ENCODE measurements at places on chromosomes 12 and 14.
A peak's percentile ranks its signal among the peaks of the same experiment; 100 is the strongest.

- no peak for DNase-seq
Measured at GRCh38 chr14:89720076-89720687, 234.3 kb downstream of the EFCAB11 start.

DNA sequence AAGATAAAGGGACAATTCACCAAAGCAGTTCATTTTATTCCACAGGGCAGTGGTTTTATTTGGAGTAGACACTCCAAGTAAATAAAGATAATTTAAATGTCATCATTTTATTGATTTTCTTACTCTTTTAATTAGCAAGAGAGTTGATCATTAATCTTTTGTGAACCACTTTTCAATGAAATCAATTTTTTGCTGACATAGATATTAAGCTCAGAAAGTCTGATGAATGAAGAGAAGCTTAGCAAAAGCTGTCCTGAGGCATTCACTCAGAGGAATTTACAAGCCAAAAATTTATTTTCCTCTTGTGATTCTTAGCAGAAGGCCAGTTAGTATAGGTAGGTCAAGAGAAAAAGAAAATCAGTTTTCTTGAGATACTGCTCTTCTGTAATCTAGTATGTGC lies 618.0 kb downstream of the CCER1 start:
- DNase-seq, result no peak

DNA sequence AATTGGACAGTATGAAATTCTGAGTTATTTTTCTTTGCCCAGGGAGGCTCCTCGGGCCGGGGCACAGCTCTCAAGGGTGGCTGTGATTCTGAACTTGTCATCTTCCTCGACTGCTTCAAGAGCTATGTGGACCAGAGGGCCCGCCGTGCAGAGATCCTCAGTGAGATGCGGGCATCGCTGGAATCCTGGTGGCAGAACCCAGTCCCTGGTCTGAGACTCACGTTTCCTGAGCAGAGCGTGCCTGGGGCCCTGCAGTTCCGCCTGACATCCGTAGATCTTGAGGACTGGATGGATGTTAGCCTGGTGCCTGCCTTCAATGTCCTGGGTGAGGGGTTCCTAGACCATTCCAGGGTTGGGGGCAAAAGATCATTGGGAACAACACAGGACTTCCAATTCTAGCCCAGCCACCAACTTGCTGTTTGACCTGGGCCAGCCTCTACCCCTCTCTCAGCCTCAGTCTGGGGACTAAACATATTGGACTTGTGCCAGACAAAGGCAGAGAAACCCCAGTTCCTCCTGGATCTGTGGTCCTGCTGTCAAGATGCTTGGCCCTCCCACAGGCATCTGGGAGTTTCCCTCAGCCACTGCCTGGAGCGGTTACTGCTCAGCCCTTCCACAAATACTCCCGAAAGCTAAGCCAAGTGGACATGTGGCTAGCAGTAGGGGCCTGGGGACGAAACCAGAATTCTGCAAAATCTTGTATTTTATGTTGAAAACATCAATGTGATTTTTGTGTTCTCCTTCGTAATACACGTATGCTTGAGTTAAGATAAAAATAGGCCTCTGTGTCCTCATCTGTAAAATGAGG lies 3.5 kb downstream of the OAS3 start:
- DNase-seq, result no peak

DNA sequence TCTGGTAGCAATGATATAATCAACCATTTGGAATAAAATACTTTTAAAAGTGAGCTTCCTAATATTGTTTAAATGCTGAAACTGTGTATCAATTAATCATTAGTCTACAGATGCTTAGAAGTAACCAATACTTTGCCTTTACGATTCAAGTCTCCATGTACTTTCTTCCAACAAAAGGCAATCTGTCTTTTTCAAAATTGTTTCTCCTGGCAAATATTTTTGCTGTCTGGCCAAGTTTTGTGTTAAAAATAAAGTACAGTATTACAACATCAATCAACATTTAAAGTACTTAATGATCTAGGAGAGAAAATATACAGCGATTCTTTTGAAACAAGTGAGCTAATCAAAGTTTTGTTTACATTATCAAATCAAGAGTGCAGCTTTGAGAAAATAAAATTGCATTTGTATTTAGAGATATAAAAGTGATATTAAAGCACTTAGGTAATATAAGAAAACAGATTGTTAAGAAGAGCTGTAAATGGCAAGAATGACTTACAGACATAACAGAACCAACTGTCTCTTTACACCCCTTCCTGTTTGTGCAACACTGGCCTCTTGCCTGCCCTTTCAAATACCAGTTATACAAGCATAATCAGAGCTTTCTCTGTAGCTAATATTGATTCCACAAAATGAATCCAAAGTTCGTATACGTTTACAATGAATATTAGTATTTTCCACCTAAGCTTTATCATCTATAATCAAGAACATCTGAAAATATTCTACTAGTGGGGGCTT lies 38.2 kb upstream of the FBLN5 start:
- no peak for DNase-seq

DNA sequence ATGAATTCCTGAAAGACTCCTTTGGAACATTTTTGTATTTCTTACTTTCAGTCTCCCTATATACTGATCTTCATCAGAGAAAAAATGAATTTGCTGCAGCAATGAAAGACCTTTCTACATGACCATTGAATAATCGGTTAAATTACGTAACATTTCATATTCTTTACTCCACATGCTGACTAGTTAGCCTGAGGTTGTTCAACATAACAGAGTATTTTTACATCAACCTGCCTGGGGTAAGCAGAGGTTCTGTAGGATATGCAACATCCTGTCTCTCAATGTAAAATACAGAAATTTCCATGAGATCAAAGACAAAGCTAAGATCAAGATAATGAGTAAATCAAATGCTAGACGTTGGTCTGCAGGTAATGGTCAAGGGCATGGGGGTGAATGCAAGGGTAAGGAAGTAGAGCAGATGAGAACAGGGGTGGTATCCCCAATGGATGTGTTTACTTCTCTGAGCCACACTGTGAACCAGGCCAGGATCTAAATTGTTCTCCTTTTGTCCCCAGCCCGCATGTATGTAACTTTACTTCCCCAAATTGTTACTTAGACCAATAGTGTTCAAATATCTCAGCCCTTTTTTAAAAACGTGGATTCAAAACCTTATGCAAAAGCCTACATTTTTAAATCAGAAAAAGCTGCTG lies 45.4 kb downstream of the DUSP6 start:
- no peak for DNase-seq

DNA sequence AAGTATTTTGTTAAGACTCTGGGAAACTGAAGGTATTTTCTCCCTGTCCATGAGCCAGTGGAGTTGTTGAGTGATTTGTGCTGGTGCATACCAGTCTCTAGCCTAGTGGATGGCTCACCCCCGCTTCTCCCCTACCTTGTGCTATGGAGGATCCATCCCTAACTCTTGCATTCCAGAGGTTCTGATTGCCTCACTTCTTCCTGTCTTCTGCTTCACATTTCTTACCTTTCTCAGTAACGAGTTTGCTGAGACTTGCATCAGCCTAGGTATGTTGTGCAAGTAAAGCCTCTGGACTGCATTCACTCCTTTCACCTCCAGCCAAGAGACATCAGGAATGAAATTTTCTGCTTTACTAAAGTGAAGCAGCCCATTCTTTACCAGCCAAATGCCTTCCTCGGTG lies 391.6 kb downstream of the ZFP36L1 start:
- no peak for DNase-seq

DNA sequence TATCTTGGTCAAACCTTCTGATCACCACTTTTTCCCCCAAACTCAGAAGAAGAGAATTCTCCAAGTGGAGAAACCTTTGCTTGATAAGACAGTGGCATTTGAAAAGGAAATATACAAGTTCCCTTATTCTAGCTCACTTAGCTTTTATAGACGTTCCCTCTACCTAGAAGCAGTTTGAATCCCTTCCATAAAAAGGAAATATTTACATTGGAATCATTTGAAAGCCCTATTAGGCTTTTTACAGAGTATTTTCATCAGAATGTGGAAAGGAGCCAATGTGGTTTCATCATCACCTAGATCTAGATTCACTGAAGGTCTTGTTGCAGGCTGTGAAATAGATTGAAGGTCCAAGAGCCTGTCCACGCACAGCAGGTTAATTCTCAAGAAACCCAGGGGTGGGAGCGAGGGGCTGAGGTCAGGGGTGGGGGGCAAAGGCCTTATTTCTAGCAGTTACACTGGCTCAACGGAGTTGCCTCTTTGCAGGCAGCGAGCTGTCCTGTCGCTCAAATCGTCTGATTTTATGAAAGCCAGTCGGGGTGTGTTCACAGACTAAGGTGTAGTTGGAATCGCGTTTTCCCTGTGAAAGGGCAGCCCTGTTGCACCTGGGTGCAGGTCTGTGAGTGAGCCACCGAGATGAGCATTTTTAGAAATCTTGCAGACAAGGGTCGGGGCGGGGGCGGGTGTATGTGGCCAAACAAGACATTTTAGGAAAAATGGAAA lies 45.6 kb downstream of the AACS start:
- no peak for DNase-seq

DNA sequence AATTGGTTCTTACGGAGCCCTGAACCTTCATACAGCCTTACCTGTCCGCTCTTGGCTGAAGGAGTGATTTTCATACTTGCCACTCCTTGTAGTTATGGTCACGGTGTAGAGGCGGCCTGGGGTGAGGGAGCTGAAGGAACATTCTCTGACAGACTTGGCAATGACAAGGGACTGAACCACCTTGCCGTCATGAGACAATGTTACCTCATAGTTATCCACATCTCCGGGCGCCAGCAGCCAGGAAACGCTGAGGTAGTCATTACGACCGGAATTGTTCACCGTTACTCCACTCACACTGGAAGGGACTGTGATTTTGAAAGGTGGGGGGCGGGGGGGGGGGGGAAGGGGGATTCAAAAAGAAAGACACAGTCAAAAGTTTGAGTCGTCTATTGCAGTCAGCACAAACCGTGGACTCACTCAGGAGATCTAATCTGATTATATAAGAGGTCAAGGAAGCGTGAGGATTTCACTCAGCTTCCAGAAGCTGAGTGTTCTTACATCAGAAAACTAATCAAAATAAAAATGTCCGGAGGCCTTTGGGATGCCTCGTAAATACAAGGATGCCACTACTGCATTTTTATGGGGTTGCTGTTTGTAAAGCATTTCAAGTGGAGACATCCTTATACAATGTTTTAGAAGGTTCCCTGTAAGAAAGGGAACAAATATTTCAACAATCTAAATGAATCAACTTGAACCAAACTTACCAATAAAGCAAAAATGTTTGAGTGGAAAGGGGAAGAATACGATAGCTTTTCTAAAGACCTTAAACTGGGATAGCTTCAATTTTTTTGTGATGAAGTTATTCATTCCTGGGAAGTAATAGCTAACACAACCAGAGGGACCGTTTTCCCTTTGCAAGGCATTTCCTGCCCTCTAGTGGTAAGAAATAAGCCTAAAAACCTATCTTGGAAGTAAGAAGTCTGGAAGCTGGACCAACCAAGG lies 60.6 kb downstream of the PTPRB start:
- peak; percentile 66 for DNase-seq

DNA sequence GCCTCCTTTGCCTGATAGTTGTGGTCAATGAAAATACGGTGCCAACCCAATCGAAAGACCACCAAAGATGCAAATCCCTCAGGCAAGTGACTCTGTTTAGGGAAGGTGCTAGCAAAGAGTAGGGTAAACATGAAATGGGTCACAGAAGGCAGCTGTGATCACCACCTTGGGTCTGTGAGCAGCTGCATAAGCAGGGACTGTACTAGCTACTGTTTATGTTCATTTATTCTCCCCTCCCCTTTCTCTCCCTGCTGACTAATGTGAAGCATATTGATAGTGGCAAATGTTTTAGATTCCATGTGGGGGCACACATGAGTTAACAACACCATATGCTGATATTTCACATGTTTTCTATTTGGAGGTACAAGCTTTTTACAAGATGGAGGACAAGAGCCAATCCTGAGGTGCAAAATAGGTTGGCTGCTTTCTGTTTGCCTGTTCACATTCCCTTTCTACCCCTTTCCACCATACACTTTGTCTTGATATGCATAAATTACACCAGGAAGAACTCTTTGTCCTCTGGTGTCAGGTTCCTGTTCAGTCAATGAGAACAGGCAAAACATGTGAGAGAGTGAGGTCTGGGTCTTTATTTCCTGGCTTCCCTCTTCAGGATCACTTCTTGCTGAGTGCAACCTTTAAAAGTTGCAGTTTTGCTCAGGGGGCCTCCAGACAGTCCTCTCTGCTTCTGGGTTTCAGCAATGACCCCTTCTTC lies 71.1 kb downstream of the AVPR1A start:
- DNase-seq, result peak; percentile 38

DNA sequence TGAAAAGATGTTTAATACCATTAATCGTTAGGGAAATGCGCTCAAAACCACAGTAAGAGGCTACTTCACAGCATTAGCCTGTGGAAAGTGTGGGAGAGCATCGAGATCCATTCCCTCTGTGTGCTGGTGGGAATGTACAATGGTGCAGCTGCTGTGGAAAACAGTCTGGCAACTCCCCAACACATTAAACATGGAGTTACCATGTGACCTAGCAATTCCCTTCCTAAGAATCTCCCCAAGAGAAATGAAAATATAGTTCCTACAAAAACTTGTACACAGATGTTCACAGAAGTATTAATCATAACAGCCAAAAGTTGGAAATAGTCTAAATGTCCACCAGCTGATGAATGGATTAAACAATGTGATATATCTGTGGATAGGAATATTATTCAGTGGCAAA lies 23.8 kb downstream of the MLXIP start:
- no peak for DNase-seq

- DNase-seq, result peak; percentile 89
Measured at GRCh38 chr14:75981426-75982265, at the start of gene TGFB3. TSS of gene TGFB3 (minus strand) at chr14:75981995. CDS start at chr14:75980893, 1,102 bp downstream.

DNA sequence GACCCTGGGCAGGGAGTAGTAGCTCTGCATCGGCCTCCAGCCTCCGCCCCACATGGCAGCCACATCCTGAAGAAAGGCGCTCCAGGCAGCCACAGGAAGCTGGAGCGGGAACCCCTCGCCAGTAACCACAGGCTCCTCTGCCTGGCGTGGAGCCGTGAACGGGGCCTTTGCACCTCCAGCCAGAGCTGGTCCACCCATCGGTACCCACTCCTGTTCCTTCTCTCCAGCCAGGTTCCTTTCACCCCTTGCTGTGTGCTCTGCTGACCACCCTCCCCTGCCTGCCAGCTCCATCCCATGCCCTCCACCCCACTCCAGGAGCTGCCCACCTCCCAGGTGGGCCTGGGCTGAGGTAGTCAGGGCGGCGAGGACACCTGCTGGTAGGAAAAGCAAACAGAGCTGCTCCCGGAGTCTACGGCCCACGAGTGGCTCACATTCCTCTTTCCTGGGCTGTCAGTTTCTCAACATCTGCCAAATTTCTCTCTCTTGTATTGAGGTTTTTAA lies 2.7 kb downstream of the TGFB3 start:
- no peak for DNase-seq

Data from kidney glomerular epithelial cell (primary cell).